Heart left ventricle (tissue), 16 donors: ENCODE measurements at places on chromosomes 5 and 9. TPM values are rescaled to one million over a fixed set of nuclear protein-coding genes. Genes with fewer than 3 reads are reported as not detected.

The SUSD3 gene
- total RNA-seq = not detected

The VCAN gene
- 29.5 TPM for total RNA-seq

DNA sequence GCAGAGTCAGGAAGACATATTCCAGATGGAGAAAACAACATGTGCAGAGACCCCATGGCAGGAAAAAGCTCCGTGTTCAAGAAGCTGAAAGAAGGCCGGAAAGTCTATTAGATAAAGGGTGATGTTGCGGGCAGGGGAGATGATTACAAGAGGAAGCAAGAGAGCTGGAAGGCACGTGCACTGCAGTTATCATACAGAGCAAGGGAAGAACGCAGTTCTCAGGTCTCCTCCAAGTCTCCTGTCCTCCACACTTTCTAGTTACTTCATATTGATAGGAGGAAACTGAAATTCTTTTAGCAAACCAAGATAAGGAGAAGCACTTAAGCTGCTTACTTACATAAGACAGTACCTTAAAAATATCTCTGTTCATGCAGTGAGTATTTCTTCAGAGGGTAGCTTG is 58.3 kb upstream of the PLPP6 start:
- DNase-seq = no peak
- H3K36me3 ChIP-seq = no peaks in the 10 kb centered on the region
- H3K4me3 ChIP-seq = no peak overlapping the region
- H3K27ac ChIP-seq = no peak overlapping the region
- H3K27me3 ChIP-seq = no peaks in the 10 kb centered on the region

- DNase-seq = no peak
- H3K27me3 ChIP-seq = no peaks in the 10 kb centered on the region
- H3K27ac ChIP-seq = no peak overlapping the region
- H3K36me3 ChIP-seq = no peaks in the 10 kb centered on the region
Measured at GRCh38 chr5:1041225-1042143, 32.9 kb downstream of the NKD2 start.

- no peak overlapping the region for H3K27ac ChIP-seq
- H3K4me1 ChIP-seq = no peaks in the 10 kb centered on the region
- H3K27me3 ChIP-seq = no peaks in the 10 kb centered on the region
- H3K36me3 ChIP-seq = no peaks in the 10 kb centered on the region
- H3K4me3 ChIP-seq = no peak overlapping the region
- DNase-seq = no peak
Measured at GRCh38 chr5:177610131-177610769, 10.3 kb downstream of the B4GALT7 start.
